Thoracic aorta (tissue), 2 donors: ENCODE measurements at places on chromosomes 4 and X. TPM values are rescaled to one million over a fixed set of nuclear protein-coding genes. Genes with fewer than 3 reads are reported as not detected.

POLR2B gene
- 98.5 TPM for total RNA-seq

GAGE13 gene
- not detected for total RNA-seq

FGFBP2 gene
- not detected for total RNA-seq

GRCh38 chr4:133493776-133494175 is 344.7 kb downstream of the PCDH10 start:
- H3K4me1 ChIP-seq, result no peaks in the 10 kb centered on the region
- no peak for DNase-seq
- no peak overlapping the region for H3K4me3 ChIP-seq
- H3K36me3 ChIP-seq, result no peaks in the 10 kb centered on the region

DNA sequence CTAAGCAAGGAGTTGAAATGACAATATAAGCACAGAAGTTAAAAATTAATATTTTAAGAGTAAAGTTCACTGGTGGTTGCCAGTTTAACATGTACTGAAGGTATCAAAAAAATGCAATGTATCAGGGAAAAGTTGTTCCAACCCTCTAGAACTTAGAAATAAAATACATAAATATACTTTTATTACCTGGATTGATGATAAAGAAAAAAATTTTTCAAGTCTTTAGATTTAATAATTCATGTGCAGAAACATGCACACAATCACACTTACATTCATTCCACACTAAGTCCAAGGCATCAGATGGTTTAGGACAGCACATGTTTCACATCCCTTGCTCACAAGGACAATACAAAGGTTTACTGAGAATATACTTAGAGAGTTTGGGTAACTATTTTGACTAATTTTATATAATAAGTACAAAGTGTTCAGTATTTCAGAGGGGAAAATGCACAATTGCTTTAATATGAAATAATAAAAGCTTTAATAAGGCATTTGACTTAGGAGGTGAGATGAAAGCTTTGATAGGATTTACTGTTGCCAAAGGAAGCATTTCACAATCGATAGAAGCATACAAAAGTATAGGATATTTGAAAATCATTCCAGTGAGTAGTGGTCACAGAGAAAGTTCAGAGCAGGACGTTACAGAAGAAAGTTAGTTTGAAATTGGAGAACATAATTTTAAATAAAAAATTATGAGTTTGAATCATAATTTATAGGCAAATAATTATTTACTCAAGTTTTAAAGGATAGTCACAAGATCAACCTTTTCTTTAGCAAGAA is 392 bp upstream of the UGT2A3 start:
- no peaks in the 10 kb centered on the region for H3K4me1 ChIP-seq
- DNase-seq, result no peak
- H3K36me3 ChIP-seq, result no peaks in the 10 kb centered on the region
- H3K27ac ChIP-seq, result no peak overlapping the region
- H3K27me3 ChIP-seq, result no peaks in the 10 kb centered on the region

DNA sequence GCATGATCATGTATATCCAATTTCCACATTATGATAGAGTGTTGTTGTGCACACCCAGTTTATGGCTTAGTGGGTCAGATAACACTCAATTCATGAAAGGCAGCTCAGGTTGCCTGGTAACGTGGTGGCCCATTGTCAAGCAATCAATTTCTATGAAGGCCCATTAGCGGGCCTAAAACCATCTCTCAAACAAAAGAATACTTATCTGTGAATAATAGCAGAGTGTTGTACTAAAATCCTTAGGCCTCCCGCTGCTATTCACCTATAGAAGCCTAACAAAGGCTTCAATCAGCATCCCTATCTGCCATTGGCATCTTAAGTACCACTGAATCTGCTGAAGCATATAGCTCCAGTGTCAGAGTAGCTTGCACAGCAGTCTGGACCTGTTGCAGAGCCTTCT is 849.6 kb upstream of the POU3F4 start:
- H3K27me3 ChIP-seq, result no peaks in the 10 kb centered on the region
- no peak overlapping the region for H3K4me3 ChIP-seq
- no peak for DNase-seq
- H3K4me1 ChIP-seq, result no peaks in the 10 kb centered on the region
